Pancreas (tissue), 10 donors: ENCODE measurements at places on chromosomes 13 and 19.

DNA sequence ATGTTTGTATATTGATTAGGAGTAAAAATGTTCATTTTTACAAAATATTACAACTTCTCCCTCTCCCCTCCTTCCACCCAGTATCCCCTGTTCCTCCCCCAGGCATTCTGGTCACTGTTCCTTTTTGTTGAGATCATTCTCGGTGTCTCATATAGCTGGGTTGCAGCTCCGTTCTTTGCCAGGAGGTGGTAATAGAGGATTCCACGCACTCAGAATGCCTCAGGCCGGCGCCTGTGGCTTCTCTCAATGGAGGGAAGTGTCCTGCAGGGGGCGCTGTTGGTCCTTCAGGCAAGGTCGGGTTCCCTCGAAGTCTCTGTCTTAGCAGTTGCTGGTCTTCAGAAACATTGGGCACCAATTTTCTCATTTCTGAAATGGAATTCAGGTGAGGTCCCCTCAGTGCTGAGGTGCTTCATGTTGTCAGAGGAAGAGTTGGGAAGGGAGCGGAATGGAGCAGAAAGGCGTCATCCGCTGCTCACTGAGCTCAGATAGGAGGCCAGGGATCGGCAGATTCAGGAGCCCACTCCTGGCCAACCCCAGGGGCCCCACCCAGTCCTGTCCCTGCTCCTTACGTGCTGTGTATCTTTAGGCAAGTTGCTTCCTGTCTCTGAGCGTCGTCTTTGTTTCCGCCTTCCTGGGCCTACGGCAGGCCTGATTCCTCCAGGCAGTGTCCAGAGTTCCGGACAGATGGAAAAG lies 10.3 kb upstream of the GARIN5A start:
- no peak for DNase-seq

DNA sequence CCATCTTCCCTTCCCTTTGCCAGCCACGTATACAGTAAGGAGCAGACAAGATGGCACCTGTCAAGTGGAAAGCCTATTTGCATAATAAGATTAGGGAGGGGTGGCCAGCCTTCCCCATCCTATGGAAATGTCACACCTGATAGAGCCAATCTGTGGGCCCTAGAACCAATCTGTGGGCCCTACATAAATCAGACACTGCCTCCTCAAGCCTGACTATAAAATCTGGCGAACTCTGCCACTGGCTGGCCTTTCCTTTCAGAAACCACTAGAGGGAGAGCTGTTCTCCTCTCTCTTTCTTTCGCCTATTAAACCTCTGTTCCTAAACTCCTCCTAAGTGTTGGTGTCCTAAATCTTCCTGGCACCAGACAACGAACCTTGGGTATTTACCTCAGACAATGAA lies 231.5 kb upstream of the KLHL1 start:
- no peak for DNase-seq

DNA sequence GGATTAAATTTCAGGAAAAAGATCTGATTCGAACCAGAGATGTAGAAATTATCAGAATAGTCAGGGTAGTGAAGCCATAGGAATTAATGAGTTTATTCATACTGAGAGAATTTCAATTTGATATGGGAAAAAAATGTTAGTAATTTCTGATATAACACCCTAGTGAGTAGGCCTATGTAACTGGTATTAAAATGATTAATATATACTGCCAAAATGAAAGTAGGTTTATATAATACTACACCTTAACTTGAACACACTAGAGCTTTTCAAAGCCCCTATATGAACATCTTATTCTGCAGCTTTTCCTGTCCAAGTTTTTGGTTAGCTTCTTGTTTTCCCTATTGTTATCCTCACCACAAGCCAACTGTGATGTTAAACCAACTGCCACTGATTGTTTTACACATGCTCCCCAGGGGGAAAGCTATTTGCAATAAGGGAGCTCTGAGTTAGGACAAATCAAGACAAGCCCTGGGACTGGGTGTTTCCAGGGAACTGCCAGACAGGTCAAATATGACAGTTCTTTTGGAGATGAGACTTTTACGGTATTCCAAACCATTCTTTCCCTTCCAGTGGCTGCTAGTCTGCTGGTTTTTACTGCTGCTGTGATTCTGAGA lies 45.3 kb downstream of the FNDC3A start:
- DNase-seq, result no peak

DNA sequence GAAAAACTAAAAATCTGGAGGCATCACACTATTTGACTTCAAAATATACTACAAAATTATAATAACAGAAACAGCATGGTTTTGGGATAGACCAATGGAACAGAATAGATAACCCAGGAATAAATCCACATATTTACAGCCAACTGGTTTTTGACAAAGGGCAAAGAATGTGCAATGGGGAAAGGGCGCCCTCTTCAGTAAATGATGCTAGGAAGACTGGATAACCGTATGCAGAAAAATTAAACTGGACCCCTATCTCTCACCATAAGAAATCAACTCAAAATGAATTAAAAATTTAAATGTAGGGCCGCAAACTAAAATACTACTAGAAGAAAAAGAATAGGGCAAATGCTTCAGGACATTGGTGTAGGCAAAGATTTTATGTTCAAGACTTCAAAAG lies 440.5 kb upstream of the SGCG start:
- no peak for DNase-seq

- peak; percentile 83 for DNase-seq
Observed at GRCh38 chr19:7681340-7682174, 924 bp downstream of the TRAPPC5 start.

- DNase-seq, result no peak
Observed at GRCh38 chr13:71789693-71790329, 77.2 kb downstream of the DACH1 start.

DNA sequence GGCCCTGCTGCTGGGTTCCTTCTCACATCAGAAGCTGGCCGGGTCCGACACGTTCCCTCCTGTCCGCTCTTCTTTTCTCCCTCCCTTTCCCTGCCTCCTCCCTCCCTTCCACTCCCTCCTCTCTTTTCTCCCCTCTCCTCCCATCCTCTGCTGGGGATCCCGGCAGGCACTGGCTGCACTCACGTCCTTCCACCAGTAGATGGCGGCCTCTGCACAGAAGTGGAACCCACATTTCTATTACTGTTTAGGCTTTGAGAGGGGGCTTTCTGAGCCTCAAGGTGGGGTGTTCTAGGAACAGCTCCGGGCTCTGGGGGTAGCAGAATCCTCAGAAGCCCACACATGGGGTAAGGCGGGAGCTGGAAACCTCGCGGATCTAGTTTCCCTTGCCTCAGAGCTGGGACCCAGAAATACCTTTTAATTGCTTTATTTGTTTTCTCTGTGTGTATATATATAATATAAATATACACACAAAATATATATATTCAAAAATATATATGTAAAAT lies 294.2 kb downstream of the ZNF536 start:
- DNase-seq, result no peak

GRCh38 chr13:78596736-78597601 lies 6.4 kb downstream of the POU4F1 start:
- no peak for DNase-seq

DNA sequence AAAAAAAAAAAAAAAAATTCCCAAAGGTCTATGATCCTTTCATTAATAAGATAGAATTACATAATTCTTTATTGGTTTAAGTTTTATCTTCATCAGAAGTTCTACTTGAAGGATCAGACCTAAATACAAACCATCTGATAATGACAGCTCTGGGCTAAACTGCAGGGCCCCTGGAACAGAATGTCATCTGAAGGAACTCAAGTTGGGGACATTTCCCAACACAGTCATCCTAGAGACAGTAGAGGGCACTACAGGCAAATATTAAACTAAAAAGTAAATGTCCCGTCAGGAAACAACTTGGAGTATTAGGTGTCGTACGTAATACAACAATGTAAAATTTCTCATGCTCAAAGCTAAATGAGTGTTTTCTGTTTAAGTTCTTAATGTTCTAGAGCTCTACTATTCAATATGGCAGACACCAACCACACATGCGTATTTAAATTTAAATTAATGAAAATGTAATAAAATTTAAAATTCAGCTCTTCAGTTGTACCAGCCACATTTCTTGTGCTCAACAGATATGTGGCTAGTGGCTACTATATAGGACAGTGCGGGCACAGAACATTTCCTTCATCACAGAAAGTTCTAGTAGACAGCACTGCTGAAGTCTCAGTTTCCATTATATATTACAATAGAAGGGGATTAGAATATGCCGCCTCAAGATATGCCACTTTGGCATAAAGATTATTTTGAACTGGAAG lies 21.8 kb upstream of the NAXD start:
- DNase-seq, result no peak

DNA sequence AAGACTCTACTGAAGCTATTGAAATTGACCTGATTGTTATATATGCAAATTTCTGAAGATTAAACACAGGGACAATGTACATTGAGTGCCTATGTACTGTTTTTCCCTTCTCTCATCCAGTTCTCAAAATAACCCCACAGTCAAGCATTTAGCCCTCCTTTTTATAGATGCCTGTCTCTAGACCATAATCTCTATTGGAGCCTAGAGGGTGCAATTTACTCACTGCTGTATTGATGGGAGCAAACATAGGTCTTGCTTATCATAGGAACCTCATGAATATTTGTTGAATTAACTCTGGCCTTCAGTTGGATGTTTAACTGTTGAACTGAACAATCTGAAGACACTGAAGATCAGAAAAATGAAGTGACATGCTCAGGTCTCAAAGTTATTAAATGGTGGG lies 183.0 kb downstream of the RFC3 start:
- DNase-seq, result no peak

DNA sequence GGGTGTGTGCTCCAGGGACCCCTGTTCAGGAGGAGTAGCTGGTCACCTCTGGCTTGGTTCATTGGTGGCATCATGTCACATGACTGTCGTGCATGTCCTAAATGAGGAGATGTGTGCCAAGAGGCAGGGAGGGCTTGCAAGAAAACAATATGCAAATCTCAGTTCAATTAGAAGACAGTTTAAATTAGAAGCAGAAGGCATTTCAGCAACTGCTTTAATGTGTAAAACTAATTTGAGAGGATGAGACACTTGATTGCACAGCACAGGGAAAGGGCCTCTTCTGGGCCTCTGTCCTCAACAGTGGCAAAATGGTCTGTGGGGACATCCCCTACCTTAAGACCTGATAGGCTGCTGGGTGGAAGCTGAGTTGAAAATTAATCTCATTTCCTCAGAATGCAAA lies 54.6 kb downstream of the SPATA13 start:
- DNase-seq, result no peak

GRCh38 chr19:40232479-40232878 lies 6.0 kb upstream of the CCNP start:
- DNase-seq, result no peak

DNA sequence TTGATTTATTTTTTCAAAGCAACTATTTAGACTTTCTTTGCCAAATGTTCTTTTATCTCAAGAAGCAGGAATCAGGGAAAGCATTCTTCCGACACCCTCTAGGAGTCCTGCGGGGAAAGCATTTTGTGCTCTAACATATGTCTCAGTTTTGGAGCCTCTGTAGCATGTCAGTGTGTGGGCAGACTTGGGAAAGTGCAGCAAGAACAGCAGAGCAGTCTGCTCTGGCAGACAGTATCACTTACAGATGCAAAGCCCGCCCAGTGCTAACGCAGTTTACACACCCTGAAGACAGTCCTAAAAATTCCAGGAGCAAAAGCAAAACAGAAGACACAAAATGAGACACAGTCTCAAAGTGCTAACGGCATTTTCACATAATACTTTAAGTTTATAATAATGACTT lies 393.5 kb downstream of the KLF12 start:
- no peak for DNase-seq
